ENCODE measurements at places on chromosomes 3 and 15.

DNA sequence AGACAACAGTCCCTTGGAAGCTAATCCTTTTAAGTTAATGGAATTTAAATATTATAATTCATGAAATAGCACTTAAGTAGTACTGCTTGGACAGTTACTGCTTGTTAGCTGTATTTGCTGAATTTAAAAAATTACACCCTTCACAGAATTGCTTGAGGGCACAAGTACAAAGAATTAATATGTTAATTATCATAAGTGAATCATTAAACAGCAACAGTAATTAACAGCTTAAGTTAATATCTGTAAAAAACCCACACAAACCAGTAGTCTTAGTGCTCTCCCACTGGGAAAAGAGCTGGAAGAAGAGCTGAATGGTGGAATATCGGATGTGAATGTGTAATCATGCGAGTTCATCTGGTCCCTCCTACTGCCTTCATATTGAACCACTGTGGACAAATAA is 232.0 kb downstream of the CD47 start:
- no peak for DNase-seq

- DNase-seq, result no peak
Observed at GRCh38 chr3:56222866-56223265, 245.4 kb downstream of the ERC2 start.

- no peak for DNase-seq
Observed at GRCh38 chr3:63998852-63999754, 24.2 kb downstream of the PSMD6 start.

- DNase-seq, result no peak
Observed at GRCh38 chr3:22887664-22888291, 315.3 kb upstream of the UBE2E2 start.

DNA sequence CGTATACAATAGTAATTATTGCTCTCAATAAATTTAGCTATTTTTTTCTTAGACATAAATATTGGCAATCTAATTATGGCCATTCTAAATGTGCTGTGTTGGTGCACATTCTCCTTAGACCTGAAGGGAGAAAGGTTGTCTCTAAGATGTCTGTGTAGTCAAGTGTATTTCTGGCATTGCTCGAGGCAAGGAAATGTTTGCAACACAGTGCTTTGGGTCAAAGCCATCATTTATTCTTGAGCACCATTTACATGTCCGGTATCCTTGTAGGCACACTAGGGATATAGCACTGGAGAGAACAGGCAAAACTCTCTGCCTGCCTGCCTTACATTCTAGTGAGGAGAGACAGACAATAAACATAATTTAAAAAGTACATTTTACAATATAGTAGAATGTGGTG is 2.6 kb upstream of the PHLDB2 start:
- no peak for DNase-seq

DNA sequence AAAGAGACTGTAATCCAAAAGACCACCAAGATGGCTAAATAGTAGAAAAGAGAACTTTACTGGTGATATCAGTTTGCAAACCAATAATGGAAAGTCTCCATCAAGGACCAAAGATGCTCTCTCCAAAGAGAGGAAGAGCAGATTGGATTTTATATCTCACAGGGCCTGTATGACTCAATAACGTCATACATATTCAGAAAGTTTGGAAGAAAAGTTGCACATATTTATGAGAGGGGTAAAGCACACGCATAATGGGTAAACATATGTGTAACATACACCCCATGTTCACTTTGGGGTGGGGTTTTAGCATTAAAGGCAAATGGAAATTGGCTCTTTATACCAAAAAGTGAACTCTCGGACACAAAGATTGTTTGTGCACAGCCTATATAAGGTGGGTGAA is 274.5 kb upstream of the POU1F1 start:
- DNase-seq, result no peak

- DNase-seq, result no peak
Observed at GRCh38 chr3:179072100-179072438, 460 bp upstream of the ZMAT3 start.

GRCh38 chr3:136350132-136350531 is 100.0 kb downstream of the PCCB start:
- DNase-seq, result peak; percentile 91

DNA sequence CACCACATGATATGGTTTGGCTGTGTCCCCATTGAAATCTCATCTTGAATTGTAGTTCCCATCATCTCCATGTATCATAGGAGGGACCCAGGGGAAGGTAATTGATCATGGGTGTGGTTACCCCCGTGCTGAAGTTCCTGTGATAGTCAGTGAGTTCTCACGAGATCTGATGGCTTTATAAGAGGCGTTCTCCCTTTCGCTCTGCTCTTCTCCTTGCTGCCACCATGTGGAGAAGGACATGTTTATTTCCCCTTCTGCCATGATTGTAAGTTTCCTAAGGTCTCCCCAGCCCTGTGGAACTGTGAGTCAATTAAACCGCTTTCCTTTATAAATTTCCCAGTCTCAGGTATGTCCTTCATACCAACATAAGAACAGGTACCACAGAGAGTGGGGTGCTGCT is 21.9 kb downstream of the OSTN start:
- DNase-seq, result no peak
